Ascending aorta (tissue), 2 donors: ENCODE measurements at places on chromosomes 5 and 9. TPM values are rescaled to one million over a fixed set of nuclear protein-coding genes. Genes with fewer than 3 reads are reported as not detected.

GRCh38 chr9:121748727-121749423 is 97.4 kb downstream of the DAB2IP start:
- DNase-seq = peak; percentile 51

- DNase-seq = no peak
Measured at GRCh38 chr5:119966028-119966427, 336.7 kb downstream of the FAM170A start.

GRCh38 chr5:79399046-79399445 is 114.9 kb downstream of the HOMER1 start:
- DNase-seq = no peak

The ANKH gene
- total RNA-seq = 388 TPM

The PTTG1 gene
- 8.6 TPM for total RNA-seq

The MYO10 gene
- total RNA-seq = 20.0 TPM

The AGGF1 gene
- total RNA-seq = 60.3 TPM

The TXN gene
- total RNA-seq = 28.9 TPM

- no peak for DNase-seq
Measured at GRCh38 chr5:5079876-5080275, 60.3 kb upstream of the ADAMTS16 start.

- DNase-seq = no peak
Measured at GRCh38 chr5:122351416-122352157, 39.5 kb downstream of the SNCAIP start.

The FRMD3 gene
- 8.5 TPM for total RNA-seq

- DNase-seq = no peak
Measured at GRCh38 chr5:51694826-51695225, 311.6 kb downstream of the ISL1 start.

The SNCB gene
- not detected for total RNA-seq

DNA sequence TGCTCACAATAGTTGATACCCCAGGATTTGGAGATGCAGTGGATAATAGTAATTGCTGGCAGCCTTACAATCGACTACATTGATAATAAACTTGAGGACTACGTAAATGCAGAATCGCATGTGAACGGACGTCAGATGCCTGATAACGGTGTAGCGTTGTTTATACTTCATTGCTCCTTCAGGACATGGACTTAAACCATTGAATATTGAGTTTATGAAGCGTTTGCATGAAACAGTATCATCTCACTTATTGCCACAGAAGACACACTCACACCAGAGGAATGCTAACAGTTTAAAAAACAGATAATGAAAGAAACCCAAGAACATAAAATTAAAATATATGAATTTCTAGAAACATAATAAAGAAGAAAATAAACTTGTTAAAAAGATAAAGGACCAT is 101.6 kb downstream of the GABBR2 start:
- no peak for DNase-seq

- peak; percentile 88 for DNase-seq
Measured at GRCh38 chr9:129320575-129321285, 142.7 kb upstream of the IER5L start.

DNA sequence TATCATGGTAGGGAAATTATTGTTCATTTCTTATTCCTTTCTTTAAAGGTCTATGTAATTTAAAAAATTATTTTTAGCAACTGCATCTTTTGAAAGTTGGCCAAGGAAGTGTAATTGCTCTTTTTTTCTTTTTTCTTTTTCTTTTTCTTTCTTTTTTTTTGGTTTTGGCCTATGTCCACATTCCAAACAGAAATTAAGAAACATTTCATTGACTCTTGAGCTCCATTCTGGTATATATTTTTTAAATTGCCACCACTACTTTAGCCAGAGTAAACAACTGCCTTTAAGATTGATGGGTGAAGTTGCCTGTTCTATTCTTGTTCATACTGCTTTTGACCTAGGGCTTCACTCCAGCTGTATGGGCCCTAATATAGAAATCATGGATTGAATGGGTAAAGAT is 75.8 kb upstream of the TMEM171 start:
- no peak for DNase-seq

DNA sequence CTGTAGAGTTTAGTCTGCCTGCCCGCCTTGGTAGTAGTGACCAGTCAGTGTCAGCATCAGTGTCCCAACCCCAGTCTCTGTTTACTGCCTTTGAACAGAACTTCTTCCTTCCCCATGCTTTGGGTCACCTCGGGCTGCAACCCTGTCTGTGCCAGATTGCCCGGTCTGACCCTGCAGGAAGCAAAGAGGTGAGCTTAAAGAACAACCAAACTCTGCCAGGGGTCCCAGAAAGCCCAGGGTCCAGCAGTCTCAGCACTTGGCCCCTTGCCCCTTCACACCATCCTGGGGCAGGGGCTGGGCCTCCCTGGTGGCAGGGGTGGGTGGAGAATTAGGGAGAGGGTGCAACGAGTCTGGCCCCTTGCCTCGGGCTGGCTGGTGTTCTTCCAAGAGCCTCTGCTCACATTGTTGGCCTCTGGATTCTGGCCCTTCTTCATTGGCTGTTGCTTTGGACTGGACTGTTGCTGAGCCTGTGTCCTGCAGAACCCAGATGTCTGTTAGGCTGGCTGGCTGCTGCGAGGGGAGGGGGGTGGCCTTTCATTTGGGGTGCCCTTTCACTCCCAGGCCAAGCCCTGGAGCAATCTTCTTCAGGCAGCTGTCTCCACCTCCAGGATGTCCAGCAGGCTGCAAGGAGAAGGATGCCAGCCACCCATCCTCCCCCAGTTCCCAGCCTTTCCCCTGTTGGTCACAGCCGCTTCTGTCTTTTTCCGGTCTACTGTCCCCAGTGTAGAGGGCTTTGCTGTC is 51.2 kb downstream of the SAR1B start:
- DNase-seq = no peak

- DNase-seq = no peak
Measured at GRCh38 chr5:15545082-15545481, 45.1 kb downstream of the FBXL7 start.

DNA sequence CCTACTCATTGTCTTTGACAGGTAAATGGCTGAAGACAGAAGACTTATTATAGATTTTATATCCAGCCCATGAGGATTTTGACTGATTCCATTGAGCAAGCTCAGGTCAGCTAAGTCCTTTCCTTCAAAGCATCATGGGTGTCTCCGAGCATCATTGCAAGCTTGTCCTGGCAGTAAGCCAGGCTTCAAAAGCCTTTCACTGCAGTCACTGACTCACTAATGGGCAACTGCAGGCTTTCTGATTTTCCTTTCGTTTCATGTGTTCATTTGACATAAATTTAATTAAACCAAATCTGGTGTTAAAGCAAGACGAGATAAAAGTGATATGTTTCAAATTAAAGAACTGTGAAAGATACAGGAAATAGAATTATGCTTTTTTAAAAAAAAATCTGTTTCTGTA is 426.2 kb downstream of the ANXA1 start:
- DNase-seq = no peak

GRCh38 chr9:130446101-130446861 is 1.5 kb downstream of the ASS1 start:
- DNase-seq = peak; percentile 39

DNA sequence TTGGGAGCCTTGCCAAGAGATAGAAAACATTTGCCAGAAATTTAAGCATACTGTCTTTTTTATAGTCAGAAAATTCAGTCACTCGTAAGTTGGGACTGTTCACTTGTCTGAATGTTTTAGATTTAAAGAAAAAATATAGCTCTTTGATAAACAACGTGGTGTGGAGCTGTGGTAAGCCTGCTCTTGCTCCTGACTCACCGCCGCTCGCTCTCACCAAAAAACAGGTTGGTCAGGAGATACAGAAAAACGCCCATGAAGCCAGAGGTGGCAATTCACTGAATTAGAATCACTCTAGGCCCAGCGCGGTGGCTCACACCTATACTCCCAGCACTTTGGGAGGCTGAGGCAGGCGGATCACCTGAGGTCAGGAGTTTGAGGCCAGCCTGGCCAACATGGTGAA is 6.2 kb downstream of the LNPEP start:
- no peak for DNase-seq
